ENCODE measurements at places on chromosomes 13 and 19. TPM values are rescaled to one million over a fixed set of nuclear protein-coding genes. Genes with fewer than 3 reads are reported as not detected.

The RDH8 gene
- not detected for total RNA-seq

The MAB21L1 gene
- not detected for total RNA-seq

The NALCN gene
- total RNA-seq: 0.48 TPM

The NKPD1 gene
- not detected for total RNA-seq

The KDM4B gene
- 38.1 TPM for total RNA-seq

The MEDAG gene
- total RNA-seq: 0.18 TPM

The RAP2A gene
- 9.6 TPM for total RNA-seq

The AP2S1 gene
- total RNA-seq: 89.1 TPM
